Esophagus squamous epithelium (tissue), 5 donors: ENCODE measurements at places on chromosomes 6 and 20. TPM values are rescaled to one million over a fixed set of nuclear protein-coding genes. Genes with fewer than 3 reads are reported as not detected.

The TFAP2C gene
- total RNA-seq, result 34.0 TPM

The SSR1 gene
- total RNA-seq, result 79.9 TPM

The PAX1 gene
- 0.19 TPM for total RNA-seq

The TREM1 gene
- 1.1 TPM for total RNA-seq

The ANGPT4 gene
- total RNA-seq, result 0.09 TPM

The HLA-DQB1 gene
- total RNA-seq, result 2.6 TPM

DNA sequence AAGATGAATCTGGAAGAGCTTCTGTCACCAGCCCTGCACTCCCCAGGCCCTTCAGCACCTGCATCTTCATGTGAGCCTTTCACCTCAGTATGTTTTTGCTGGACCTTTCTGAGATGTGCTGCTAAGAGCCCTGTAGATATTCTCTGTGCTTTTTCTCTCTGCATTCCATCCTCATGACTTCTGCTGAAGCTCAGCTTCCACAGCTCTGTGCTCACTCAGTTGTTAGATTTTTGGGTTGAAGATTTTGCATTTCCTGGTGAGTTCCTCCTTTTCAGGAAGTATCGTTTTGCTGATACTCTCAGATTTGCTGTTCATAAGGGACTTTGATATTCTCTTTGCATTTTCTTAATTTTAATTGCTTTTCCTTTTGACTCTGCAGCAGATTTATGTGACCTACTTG lies 18.3 kb downstream of the KIAA1586 start:
- H3K4me3 ChIP-seq, result no peak overlapping the region
- H3K36me3 ChIP-seq, result no peaks in the 10 kb centered on the region
- no peak for DNase-seq
- H3K4me1 ChIP-seq, result no peaks in the 10 kb centered on the region
- no peaks in the 10 kb centered on the region for H3K27me3 ChIP-seq
- no peak overlapping the region for H3K27ac ChIP-seq

- no peak overlapping the region for H3K4me3 ChIP-seq
- H3K4me1 ChIP-seq, result no peaks in the 10 kb centered on the region
- no peaks in the 10 kb centered on the region for H3K27me3 ChIP-seq
- no peak for DNase-seq
These were observed 262.8 kb upstream of the TAB2 start for GRCh38 chr6:149054559-149055194.

DNA sequence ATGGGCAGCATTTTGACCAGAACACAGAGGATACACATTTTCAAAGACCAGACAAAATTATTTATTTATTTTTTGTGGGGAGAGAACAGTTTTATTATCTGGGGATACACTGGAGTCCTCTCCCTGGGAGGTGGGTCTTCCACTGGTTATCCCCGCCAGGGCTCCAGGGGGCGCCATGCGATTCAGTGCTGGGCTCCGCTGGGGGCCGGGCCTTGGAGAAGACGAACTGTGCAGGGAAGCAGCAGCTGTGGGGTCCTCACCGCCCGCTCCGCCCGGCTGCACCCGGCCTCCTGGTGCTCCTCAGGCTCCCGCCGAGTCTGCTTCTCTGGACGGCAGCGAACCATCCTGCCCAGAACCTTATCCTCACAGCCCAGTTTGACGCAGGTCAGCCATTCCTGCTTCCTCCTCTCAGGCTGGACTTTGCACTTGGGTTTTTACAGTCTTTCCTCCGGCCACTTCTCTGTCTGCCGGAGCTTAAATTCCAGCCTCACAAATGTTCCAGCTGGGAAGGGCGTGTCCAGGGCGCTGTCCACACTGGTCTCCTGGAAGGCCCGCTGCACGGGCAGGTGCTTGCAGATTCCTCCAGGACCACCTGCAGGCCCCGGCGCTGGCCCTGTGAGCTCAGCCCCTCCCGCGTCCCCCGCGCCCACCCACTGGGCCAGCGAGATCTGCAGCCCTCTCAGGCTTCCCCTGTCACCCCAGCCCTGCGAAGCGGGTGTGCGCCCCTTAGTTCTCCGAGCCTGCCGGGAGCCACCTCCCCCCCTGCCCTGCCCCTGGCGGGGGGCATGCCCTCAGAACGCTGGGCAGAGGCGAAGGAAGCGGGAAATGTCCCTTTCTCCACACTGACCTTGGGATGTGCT lies 1830.0 kb upstream of the DEFB115 start:
- no peak for DNase-seq
- no peaks in the 10 kb centered on the region for H3K27me3 ChIP-seq
- H3K36me3 ChIP-seq, result no peaks in the 10 kb centered on the region

GRCh38 chr6:163646133-163646532 lies 231.6 kb downstream of the QKI start:
- H3K27me3 ChIP-seq, result no peaks in the 10 kb centered on the region
- peaks cover 4% of the 10 kb centered on the region for H3K4me1 ChIP-seq
- peak overlapping the region; percentile 53 for H3K27ac ChIP-seq
- H3K36me3 ChIP-seq, result no peaks in the 10 kb centered on the region
- no peak for DNase-seq

- H3K27me3 ChIP-seq, result peaks cover 16% of the 10 kb centered on the region
- H3K4me3 ChIP-seq, result no peak overlapping the region
- no peak overlapping the region for H3K27ac ChIP-seq
- no peak for DNase-seq
- H3K36me3 ChIP-seq, result no peaks in the 10 kb centered on the region
These were observed 13.9 kb upstream of the MTCL3 start for GRCh38 chr6:127533011-127533410.

DNA sequence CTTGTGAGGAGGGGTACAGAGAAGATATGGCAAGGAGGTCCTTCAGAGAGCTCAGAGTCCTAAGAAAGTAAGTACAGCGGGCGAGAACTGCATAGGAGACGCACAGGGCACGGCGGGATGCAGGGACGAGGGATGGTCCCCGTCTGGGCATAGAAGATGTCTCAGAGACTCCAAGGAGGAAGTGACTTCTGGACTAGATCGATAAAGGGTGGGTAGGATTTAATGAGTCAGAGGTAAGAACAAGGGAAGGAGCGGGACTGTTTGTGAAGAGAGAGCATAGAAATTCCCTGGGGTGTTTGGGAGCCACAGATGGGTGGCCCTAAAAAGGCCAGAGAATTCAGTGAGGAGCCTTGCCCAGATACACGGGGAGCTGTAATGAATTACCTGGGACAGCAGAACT lies 69.1 kb downstream of the FAM120B start:
- no peak overlapping the region for H3K27ac ChIP-seq
- no peak for DNase-seq
- H3K4me1 ChIP-seq, result no peaks in the 10 kb centered on the region
- H3K4me3 ChIP-seq, result no peak overlapping the region
- H3K36me3 ChIP-seq, result no peaks in the 10 kb centered on the region

DNA sequence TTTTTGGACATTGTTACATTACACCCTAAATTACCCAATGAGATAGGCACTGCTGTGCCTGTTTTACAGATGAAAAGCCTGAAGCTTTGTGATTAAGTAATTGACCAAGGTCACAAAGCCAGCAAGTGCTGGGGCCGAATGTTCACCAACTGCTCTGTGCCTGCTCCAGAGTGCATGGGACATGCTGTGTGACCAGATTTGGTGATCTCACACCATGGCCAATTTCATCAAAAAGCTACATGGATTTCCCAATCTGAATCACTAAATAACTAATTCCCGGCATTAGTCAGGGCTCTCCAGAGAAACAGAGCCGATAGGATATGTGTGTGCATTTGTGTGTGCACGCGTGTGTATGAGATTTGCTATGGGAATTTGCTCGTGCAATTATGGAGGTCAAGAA lies 228.3 kb upstream of the ECI2 start:
- peaks cover 11% of the 10 kb centered on the region for H3K4me1 ChIP-seq
- no peak overlapping the region for H3K27ac ChIP-seq
- no peaks in the 10 kb centered on the region for H3K27me3 ChIP-seq
- H3K36me3 ChIP-seq, result no peaks in the 10 kb centered on the region
- no peak for DNase-seq

GRCh38 chr20:38842558-38842981 lies 37.1 kb downstream of the PPP1R16B start:
- H3K27ac ChIP-seq, result peak overlapping the region; percentile 11
- no peak overlapping the region for H3K4me3 ChIP-seq
- DNase-seq, result peak; percentile 28
- H3K4me1 ChIP-seq, result peaks cover 14% of the 10 kb centered on the region
- no peaks in the 10 kb centered on the region for H3K27me3 ChIP-seq

- no peaks in the 10 kb centered on the region for H3K27me3 ChIP-seq
- no peak overlapping the region for H3K27ac ChIP-seq
- peaks cover 56% of the 10 kb centered on the region for H3K36me3 ChIP-seq
- no peak overlapping the region for H3K4me3 ChIP-seq
These were observed 10.8 kb downstream of the ASXL1 start for GRCh38 chr20:32368925-32369324.
